ENCODE measurements at places on chromosomes 11 and 22.

- DNase-seq, result no peak
These were observed 542.1 kb downstream of the ETS1 start for GRCh38 chr11:128045094-128045725.

GRCh38 chr11:15826826-15827225 lies 529.5 kb downstream of the SOX6 start:
- peak; percentile 30 for DNase-seq

- peak; percentile 33 for DNase-seq
These were observed at the start of gene ALX4 for GRCh38 chr11:44309478-44310205. Gene ALX4, minus strand, starts transcription at chr11:44310139. Its CDS starts 77 bp downstream, at chr11:44310062.

GRCh38 chr22:20155330-20156041 lies 4.6 kb upstream of the CCDC188 start:
- DNase-seq, result no peak

DNA sequence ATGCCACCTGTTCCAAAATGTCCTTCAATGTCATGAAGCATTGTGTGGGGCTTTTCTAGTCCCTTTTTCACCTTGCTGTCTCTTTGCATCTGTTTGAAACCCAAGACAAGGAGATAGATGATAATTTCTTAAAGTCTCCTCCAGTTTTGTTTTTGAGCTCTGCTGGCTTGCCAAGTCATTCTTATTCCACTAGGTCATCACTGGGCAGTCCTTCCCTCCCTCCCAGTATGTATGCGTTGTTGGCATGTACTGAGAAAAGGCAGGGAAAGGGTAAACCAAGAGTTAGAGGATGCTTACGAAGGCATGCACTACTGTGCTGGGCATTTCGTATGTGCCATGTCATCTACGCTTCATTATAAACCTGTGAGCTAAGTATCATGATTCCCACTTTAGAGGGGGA lies 78.6 kb downstream of the PARVA start:
- no peak for DNase-seq

DNA sequence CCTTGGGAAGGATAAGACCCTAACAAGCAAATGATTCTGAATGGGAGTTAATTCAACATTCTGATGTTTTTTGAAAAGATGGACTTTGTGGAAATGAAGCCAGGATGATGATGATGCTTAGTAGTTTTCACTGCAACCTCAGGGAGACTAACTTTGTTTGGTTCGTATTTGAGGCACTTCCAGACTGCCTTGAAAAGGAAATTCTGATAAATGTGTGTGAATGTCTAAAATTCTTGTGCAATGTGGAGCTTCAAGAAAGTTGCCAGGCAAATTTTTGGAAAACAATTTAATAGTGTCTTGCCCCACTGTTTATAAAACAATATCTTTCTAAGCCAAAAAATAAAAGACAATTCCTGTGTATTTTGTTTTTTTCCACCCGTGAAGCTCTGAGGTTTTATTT lies 11.2 kb upstream of the NAV2 start:
- no peak for DNase-seq

GRCh38 chr22:37282385-37282677 lies at the start of gene CYTH4:
Gene CYTH4, plus strand, starts transcription at chr22:37282508. Its CDS starts 62 bp downstream, at chr22:37282570.
- DNase-seq, result peak; percentile 72

- no peak for DNase-seq
These were observed 769 bp upstream of the CDC42EP1 start for GRCh38 chr22:37559521-37559900.

DNA sequence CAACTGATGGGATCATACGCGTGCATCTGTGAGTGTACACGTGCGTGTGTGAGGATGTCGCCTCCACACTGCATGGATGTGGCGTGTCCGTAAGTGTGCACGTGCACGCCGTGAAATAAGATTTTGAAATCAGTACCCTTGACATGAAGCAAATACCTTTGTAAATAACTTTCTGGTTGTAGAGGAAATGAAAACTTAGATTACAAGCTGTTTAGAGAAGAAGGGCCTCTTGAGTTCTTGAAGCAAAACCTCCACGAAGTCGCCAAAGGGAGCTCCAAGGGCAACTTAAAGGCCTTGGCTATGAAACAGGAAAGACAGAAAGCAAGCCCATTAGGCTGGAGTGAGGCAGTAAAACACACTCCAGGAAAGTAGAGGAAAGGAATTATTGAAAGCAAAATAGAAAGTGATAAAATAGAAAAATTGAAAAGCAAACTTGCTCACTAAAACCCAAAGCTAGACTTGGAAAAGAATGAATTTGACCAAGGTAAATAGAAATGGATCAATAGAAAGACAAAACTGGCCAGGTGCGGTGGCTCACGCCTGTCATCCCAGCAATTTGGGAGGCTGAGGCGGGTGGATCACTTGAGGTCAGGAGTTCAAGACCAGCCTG lies 29.7 kb upstream of the TOLLIP start:
- no peak for DNase-seq

GRCh38 chr11:128695539-128696221 lies 1.8 kb downstream of the FLI1 start:
- DNase-seq, result peak; percentile 27

DNA sequence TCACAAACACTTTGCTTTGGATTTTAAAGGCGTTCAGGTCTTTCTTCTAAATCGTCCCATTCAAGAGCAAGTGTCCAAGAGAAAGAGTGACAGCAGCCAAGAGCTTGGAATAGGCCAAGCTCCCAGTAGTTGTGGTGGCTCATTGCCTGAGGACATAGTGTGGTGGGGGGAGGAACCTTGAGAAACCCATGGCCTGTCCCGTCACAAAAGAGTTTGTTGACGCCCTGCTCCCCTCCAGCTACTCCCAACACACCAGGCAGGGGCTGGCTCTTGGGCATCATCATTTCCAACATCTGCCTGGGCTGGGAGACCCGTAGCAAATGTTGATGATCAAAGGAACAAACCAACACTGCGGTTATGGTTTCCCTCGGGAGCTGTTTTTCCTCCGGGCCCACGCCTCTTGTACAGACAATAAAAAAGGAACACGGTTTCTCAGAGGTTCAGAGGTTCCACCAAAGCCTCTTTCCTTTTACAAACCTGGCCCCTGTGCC lies 20.8 kb downstream of the FADS3 start:
- no peak for DNase-seq

DNA sequence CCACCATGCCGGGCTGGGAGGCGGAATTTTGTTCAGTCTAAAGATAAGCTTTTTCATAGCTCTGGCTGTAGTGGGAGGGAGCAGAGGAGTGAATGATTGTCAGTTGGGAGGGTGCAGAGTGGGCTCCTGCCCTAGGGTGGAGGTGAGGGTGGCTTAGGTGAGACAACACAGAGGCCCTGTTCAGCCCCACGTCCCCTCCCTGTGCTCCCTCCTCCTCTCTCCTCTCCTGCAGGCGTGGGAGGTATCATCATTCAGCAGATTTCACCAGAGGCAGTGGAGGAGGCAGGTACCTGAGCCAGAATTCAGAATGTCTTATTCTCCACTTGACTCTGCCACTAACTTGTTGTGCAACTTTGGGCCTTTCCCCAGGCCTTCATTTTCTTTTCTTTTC lies 1.7 kb upstream of the THRSP start:
- peak; percentile 17 for DNase-seq

DNA sequence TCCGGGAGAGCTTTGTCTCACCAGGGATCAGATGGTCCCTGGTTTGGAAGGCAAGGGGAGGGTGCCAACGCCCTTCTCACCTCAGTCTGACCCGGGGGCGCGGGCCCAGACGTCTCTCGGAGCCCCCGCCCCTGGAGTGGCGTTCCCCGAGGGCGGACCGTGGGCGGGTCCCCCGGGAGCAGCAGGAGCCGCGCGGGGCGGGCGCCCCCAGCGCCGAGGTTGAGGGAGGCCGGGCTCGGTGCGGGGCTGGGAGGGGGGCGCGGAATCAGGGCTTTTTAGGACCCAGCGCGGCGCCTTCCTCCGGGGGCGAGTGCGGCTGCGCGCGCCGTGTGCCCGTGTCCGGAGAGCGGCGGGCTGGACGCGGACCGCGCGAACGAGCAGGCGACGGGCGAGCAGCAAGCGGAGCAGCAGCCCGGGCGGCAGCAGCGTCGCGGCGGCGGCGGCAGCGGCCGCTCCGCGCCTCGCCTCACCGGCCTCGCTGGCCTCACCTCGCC lies at the start of gene KCNC1:
Gene KCNC1, plus strand, starts transcription at position 364 of the 494 bp plus-strand sequence. CDS start 1,222 bp downstream, outside the sequence.
- DNase-seq, result peak; percentile 23

GRCh38 chr22:46721501-46722085 lies 16.5 kb downstream of the CERK start:
- peak; percentile 56 for DNase-seq

GRCh38 chr11:126039485-126040271 lies 23.0 kb downstream of the CDON start:
- DNase-seq, result peak; percentile 14

GRCh38 chr11:116364348-116364747 lies 408.4 kb downstream of the BUD13 start:
- DNase-seq, result no peak

- peak; percentile 51 for DNase-seq
These were observed 129.3 kb upstream of the NECTIN1 start for GRCh38 chr11:119858288-119858687.

GRCh38 chr11:127506126-127506525 lies 505.6 kb upstream of the KIRREL3 start:
- no peak for DNase-seq

DNA sequence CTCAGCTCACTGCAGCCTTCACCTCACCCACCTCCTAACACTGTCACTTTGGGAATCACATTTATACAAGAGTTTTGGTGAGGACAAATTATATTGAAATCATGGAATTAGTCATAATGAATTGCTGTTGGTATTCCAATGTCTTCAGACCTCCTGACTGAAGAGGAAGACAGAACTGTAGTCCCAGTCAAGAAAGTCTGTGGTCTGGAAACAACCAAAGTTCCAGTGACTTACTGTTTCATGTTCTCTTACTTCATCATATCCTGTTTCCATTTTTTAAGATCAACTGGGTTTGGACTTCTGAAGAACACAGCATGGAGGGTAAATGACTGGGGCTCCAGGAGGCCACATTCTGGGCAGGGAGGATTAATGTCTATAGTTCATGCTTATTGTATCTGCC lies 43.0 kb upstream of the HIPK3 start:
- no peak for DNase-seq

GRCh38 chr11:47917599-47918369 lies 62.6 kb upstream of the PTPRJ start:
- DNase-seq, result peak; percentile 40

GRCh38 chr22:39658806-39659463 lies 88.4 kb downstream of the CACNA1I start:
- no peak for DNase-seq

GRCh38 chr11:30393012-30393411 lies 70.1 kb downstream of the ARL14EP start:
- DNase-seq, result no peak

DNA sequence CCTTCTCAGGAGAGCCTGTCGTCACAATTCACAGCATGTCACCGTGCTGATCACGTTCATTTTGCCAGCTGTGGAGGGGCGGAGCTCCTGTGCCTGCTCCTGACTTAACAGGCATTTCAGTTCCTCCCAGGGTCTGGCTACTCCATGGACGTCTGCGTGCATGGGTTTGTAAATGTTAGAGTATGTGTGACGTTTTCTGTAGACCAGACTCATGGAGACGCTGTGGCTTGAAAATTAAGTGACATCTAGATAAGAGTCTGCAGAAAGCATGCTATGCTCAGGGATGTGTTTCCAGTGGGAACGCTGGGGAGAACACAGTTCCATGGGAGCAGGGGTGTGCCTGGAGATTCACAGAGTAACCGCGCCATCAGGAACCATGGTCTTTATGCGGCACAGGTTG lies 804.0 kb downstream of the TBC1D22A start:
- no peak for DNase-seq

GRCh38 chr22:31733580-31734079 lies 16.3 kb downstream of the PRR14L start:
- DNase-seq, result no peak

DNA sequence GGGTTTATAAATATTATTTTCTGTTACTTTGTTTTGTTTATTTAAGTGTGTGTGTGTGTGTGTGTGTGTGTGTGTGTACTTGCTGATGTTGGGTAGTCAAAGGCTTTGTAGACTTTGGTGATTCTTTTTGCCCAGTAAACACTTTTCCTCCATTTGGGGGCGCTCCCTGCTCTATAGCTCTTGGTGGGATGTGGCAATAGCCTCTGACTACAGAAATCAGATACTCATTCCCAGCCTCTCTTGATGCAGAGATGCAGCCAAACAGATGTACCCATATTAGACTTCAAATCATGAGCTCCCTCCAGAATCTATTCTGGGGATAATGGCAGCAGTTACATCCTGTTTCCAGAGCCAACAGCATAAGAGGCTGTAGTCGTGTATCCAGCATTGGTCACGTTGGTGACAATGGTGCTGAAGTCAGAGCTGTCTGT lies 33.4 kb upstream of the APOL5 start:
- peak; percentile 24 for DNase-seq

DNA sequence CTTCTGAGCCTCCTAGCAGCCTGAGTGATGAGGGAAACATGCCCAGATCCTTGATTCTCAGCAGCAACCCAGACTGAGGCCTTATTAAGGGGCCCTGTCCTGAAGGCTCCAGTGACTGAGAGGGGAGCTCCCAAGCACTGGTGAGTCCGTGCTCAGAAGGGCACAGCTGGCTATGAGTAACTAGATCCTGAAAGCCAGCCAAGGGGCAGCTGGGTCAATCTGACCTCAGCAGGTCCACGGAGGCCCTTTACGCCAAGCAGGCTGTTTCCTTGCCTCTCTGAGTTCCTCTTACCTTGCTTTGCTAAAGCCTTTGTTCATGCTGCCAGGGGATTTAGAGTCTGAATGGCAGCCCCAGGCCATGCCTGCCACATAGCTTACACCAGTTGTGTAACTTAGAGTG lies 19.3 kb upstream of the MIEF1 start:
- DNase-seq, result no peak

- DNase-seq, result peak; percentile 87
These were observed 35.9 kb upstream of the LYVE1 start for GRCh38 chr11:10604340-10604748.

DNA sequence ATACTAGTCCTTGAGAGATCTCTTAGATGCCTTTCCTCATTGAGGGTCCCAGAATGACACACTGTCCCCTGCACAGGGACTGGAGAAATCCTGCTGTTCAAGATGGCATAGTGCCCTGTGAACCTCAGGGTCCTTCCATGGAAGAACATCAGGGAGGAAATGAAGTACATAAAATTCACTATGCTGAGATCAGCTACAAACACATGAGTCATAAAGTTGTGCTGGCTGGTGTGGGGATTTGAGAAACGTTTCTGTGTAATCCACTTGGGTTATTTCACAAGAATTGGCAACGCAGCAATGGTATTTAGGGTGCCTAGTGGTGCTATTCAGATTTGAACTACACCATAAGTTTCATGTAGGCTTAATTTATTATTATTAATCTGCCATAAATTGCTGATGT lies 174.4 kb downstream of the MAML2 start:
- peak; percentile 93 for DNase-seq

Measured in epithelial cell of esophagus (primary cell).